Left forelimb (tissue), 1 donor: ENCODE measurements at places on chromosomes 4 and X.

GRCh38 chrX:51461053-51462044 is 35.0 kb downstream of the NUDT11 start:
- no peak for DNase-seq

- DNase-seq = no peak
Observed at GRCh38 chr4:139574641-139575040, 18.6 kb upstream of the SETD7 start.

- DNase-seq = no peak
Observed at GRCh38 chr4:107366016-107366735, 330.1 kb upstream of the DKK2 start.

DNA sequence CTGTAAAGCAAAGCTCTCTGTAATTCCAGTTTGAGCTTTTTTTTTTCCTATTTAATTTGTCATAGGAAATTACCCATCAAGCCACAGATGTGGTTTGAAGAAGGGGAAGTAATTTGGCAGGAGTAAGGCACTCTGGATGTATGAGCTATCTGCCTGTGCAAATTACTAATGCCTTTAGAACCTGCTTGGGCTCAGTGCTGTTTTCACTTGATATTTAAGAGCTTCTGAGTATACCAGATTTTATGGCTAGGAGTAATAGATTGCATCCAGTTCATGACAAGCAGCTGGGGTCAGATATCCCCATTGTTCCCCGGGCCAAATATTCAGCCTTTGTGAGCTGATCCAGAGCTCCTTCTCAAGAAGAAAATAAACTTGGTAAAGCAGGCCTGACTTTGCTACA is 89.1 kb downstream of the DCAF8L2 start:
- no peak for DNase-seq

GRCh38 chrX:85569686-85570085 is 190.2 kb upstream of the POF1B start:
- DNase-seq = no peak

DNA sequence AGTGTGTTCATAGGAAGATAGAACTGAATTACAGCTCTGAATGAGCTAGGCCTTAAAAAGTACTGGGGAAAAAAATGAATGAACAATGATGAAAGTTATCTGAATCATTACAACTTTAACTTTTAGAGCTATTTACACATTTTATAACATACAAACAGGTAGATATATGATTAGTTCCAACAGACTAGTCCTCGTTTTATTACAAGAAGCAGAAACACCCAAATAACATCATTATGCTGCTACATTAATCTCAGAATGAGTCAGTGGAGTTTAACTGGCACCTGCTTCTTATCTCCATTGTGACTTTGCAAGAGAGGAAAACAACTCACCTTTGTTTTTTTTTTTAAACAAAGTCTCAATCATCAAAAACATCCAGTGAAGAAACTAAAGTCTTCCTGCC is 15.2 kb downstream of the ATP8A1 start:
- DNase-seq = no peak
